Right kidney (tissue), 9 donors: ENCODE measurements at places on chromosomes 11 and 22.
A peak's percentile ranks its signal among the peaks of the same experiment; 100 is the strongest.

DNA sequence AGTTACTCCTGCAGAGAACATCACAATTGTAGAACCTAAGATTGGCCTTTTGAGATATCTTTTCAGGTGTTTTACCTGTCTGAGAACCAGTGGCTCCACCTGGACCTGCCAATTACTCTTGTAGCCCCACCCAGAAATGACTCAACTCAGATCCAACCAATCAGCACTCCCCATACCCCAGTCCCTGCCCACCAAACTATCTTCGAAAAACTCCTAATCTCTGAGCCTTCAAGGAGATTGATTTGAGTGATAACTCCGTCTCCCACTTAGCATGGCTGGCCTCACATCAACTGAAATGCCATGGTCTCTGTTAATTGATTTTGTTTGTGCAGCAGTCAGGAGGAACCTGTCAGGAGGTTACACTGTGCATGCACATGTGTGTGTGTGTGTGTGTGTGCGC is 103.6 kb downstream of the MTNR1B start:
- no peak for DNase-seq

GRCh38 chr11:14029971-14030920 is 67.7 kb downstream of the SPON1 start:
- peak; percentile 4 for DNase-seq

DNA sequence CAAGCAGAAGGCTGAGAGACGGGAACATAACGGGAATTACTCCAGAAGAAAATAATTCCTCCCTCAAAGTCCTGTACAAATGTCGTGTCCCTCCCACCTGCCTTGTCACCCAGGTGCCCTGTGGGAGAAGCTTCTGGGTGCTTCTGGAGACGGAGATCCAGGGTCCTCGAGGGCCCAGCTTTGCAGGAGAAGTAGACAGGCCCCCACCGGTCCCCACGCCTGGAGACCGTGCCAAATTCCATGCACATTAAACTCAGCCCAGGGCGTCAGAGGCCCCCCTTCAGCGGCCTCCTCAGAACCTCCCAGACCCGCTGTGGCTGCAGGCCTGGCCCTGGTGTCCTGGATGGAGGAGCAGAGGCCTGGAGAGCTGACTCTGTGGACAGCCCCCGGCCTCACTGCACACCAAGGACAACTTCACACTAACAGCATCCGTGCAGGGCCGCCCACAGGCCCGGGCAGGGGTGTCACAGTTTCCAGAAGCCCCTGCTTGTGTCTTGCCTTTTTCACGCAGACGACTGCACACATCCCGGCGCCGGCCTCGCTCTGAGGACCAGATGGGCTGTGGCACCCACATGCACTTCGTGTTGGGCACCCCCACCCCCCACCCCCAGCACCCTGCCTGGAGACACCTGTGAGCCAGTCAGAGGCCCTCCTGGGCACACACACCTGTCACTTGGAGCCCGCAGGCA is 734.3 kb downstream of the BRD1 start:
- DNase-seq = no peak

DNA sequence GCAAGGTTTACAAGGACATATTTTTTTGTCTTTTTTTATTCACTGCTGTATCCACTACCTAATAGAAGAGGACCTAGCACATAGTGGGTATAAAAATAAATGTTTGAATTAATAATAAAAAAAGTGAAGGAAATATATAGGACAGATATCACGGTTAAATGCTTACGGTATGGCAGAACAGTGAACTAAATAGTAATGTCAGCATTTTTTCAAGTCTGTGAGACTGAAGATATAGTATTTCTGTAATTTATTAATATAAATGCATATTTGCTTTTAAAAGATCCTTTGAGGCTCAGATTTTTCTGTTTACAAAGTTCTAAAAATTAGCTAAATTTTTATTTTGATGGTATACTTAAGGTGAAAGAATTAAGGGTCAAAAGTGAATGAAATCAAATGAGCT is 68.6 kb upstream of the CNTN5 start:
- no peak for DNase-seq

DNA sequence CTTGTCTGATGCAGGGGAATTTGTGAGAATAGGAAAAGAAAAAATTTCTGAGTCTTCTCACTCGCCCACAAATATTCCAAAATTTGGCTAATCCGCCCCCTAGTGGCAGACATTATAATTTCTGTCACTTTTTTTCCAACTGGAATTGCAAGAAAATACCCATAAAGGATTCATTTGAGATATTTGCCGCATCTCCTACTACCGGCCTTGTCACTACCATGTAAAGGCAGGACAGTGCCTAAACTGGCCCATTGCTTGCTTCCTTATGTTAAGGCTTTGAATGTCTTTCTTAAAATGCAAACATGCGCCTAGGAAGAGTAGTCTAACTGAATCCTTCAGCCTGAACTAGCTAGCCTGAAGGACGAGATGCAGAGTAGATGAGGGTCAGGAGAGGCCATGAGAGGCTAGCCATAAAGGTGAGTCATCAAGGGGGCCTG is 9.3 kb upstream of the CEP295 start:
- DNase-seq = peak; percentile 30

- peak; percentile 12 for DNase-seq
These were observed 314.2 kb downstream of the BLID start for GRCh38 chr11:121801781-121802180.

- DNase-seq = no peak
These were observed 189.3 kb downstream of the FAT3 start for GRCh38 chr11:92413757-92414513.

- DNase-seq = no peak
These were observed 10.6 kb downstream of the BCO2 start for GRCh38 chr11:112185883-112186282.

GRCh38 chr22:46058091-46058420 is 81.1 kb upstream of the WNT7B start:
- DNase-seq = no peak

- DNase-seq = no peak
These were observed at the start of gene P2RY6 for GRCh38 chr11:73271936-73272679. TSS of gene P2RY6 (plus strand) at chr11:73272338. CDS start at chr11:73296519, 24,181 bp downstream.

DNA sequence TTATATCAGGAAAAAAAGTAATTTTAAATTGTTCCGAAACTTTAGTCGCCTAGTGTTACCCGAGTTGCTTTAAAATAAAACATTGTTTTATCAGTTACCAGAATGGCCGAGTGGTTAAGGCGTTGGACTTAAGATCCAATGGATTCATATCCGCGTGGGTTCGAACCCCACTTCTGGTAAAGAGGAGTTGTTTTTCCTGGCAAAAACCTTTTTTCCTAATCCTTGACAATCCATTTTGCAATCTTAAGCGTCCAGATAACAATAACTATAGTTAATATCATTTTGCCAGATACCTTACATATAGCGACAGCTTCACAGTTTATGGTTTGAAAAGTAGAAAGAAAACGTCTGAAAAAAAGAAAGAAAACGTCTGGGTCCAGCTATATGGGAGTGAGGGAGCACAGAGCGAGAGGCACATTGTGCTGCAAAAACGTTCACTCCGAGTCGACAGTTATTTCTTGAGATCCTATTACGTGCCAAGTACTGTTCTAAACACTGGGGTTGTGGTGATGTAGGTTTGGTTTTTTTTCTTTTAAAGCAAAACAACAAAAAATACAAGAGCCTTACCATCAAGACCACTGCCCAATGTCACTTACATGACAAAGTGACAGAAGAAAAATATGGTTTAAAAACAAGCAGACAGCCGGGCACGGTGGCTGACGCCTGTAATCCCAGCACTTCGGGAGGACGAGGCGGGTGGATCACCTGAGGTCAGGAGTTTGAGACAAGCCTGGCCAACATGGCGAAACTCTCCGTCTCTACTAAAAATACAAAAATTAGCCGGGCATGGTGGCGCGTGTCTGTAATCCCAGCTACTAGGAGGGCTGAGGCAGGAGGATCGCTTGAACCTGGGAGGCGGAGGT is 40.6 kb downstream of the OR4D9 start:
- DNase-seq = peak; percentile 64

GRCh38 chr11:34191578-34191977 is 86.1 kb downstream of the NAT10 start:
- DNase-seq = no peak

DNA sequence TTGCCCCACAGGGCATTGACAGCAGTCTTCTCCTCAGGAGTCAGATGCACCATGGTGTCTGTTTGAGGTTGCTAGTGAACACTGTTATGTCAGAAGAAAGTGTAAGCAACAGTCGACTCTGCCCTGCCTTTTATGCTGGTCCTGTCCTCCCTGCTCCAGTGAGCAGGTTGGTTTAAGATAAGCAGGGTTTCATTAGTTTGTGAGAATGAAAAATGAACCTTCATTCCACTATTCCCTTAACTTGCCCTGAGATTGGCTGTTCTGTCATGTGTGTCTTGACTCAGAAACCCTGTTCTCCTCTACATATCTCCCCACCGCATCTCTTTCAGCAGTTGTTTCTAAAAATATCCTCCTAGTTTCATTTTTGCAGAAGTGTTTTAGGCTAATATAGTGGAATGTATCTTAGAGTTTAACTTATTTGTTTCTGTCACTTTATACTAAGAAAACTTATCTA is at the start of gene HBD:
TSS of gene HBD (minus strand) at position 103 of the 454 bp plus-strand sequence. CDS start at position 53, 50 bp downstream.
- no peak for DNase-seq

DNA sequence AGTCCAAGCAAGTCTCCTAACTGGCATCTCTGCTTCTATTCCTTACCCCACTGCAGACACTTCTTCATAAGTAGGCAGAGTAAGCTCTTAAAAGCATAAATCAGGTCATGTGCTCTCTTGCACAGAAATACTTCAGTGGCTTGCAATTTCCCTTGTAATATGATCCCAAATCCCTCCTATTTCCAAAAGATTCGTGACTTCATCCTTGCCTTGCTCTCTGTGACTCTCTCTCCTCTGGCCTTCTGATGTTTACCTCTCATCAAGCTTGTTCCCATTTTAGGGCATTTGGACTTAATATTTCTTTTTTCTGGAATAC is 37.4 kb upstream of the NCR3LG1 start:
- no peak for DNase-seq

DNA sequence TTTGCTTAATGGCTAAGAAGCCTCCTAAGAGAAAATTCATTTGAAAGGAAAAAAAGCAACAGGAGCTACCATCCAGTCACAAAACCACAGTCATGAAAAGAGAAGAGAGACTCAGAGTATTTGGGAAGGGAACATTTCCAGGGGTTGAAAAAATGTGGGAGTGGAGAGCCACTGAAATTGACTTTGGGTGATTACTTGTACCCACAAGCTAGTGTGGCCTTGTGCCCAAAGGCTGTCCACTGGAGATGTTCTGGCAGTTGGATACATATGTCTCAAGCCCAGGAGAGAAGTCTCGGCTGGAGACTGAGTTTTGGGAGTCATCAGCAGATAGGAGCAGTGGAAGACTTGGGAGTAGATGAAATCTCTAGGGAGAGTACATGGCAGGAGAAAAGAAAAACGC is 3.2 kb upstream of the APOA5 start:
- no peak for DNase-seq

DNA sequence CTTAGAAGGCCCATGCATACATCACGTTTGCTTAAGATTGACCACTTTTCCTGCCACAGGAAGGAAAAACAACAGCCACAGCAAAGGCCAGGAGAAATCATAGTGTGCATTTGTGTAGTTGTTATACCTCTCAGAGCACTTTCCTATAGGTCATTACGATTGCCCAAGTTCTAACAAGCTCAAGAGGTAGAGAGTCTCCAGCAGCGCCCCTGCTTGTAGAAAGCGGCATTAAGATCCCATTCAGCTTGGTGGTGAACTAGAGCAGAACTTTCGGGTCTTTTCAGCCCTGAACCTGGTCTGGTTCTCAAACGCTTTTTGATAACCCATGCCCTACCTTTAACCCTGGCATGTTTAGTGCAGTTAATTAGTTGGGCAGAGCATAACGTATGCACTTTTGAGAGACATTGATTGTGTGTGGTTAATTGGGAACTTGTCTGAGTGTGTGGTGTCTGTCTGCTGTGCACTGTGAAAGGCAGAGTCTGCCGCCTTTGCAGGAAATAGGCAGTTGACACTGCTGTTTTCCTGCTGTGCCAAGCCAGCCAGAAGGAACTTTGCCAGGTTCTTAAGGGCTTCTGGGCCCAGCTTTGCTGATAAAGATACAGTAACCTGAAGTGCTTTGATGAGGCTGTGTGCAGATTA is 109.9 kb upstream of the CLMP start:
- no peak for DNase-seq

- no peak for DNase-seq
These were observed 14.7 kb downstream of the GATD1 start for GRCh38 chr11:762421-763072.

DNA sequence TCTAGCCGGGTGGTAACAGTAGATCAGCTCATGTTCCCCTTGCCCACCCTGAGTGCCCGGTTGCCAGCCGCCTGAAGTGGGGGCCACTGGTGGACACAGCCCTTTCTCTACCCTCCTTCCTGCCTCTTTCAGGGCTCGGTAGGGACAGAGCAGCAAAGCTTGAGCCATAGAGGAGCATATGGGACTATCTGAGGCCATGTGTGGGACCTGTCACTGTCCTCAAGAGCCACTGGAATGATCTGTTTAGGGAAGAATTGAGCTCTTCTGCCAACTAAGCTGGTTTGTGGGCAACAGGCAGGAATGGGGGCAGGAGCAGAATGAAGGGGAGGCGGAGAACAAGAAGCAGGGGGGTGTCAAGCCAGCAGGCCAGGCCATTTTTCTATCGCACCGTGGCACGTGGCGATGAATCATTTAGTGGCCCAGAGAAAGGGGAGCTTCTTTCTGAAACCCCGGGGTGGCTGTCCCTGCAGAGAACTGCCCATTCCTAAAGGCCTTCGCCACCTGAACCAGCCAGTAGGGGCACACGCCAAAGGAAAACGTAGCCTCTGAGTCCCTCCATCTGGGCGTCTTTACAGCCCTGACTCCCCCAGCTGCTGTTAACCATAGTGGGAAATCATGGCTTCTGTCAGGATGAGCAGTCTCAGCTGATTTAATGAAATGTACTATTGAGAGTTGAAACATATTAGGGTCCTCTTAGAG is 8.8 kb downstream of the ASPHD2 start:
- no peak for DNase-seq

DNA sequence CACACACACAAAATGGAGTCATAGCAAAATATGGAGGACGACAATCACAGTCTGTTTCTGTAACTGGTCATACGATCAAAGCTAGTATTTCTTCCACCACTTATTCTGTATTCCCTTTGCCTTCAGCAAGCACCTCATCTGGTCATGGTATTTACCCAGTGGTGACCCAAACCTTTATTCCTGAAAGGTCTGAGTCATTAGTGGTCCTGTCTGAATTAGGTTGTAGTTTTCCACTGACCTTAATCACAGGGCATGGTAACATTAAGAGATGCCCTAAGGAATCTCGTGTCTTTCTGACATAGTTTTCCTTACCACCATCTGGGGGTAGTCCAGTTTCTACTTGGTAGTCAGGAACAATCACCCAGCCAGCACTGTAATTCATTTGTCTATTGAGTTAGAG is 54.8 kb upstream of the CEP295 start:
- DNase-seq = no peak

- no peak for DNase-seq
These were observed 49.5 kb downstream of the OR2AT4 start for GRCh38 chr11:75047191-75047590.

- DNase-seq = no peak
These were observed 8.2 kb downstream of the PTH start for GRCh38 chr11:13487661-13488030.

DNA sequence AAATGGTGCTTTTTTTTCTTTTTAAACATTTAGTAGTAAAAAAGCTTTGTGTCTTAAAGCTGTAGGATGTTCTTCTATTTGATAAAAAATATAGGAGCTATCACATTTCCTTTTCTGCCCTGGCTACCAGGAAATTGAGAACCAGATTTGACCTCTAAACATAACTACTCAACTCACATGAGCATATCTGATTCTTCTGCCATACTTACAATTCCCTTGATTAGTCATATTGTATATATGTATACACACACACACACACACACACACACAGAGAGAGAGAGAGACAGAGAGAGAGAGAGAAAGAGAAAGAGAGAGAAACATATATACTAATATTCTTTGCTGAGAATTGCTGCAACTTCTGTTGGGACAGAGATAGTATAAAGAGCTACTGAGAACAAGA is 23.0 kb upstream of the GDPD4 start:
- no peak for DNase-seq
